Activated CD4-positive, CD25-positive, alpha-beta regulatory T cell treated with anti-CD3 and anti-CD28 coated beads, Interleukin-2, amount 50 U/mL, for 16 hours (primary cell): ENCODE measurements at places on chromosomes 5 and 9.

DNA sequence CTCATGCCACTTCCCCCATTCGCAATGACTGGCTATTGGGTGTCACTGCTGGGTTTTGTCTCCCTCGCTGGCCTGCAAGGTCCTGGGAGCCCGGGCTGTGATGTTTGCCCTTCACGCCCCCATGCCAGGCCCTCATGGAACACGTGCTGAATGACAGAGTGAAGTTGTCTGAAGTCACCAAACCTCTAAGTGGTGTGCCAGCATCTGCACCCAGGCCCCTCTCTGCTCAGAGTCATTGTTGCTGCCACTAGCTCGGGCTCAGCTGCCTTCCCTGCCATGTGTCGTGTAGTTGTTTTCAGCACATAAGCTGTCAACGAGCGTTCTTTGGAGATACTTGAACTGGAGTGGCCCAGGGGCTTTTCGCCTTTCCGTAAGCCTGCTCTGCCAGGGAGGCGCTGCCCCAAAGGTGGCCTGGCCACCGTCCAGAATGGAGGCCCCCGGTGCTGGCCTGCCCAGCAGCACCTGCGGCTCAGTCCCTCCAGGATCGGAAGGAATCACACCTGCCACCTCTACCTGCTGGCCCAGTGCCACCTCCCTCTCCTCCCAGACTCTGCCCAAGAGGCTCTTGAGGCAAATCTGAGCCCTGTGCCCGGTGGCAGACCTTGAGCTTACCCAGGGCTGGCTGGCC lies 250.1 kb downstream of the PBX3 start:
- no peak for DNase-seq

GRCh38 chr9:100602342-100602801 lies 24.5 kb downstream of the CAVIN4 start:
- DNase-seq, result no peak

DNA sequence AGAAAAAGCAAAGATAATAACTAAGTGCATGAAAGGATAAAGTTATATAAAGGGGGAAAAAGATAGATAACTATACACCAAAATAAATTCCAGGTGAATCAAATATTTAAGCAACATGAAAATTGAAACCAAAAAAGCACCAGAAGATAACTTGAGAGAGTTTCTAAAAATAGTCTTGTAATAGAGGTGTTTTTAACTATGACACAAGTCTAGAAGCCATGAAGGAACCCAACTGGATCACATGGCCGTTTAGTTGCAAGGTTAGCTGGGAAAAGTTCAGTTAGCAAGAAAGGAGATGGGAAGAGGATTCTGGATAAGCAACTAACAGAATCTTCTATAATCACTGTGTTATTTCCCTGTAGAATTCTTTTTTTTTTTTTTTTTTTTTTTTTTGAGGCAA lies 9.2 kb upstream of the RASA1 start:
- no peak for DNase-seq

DNA sequence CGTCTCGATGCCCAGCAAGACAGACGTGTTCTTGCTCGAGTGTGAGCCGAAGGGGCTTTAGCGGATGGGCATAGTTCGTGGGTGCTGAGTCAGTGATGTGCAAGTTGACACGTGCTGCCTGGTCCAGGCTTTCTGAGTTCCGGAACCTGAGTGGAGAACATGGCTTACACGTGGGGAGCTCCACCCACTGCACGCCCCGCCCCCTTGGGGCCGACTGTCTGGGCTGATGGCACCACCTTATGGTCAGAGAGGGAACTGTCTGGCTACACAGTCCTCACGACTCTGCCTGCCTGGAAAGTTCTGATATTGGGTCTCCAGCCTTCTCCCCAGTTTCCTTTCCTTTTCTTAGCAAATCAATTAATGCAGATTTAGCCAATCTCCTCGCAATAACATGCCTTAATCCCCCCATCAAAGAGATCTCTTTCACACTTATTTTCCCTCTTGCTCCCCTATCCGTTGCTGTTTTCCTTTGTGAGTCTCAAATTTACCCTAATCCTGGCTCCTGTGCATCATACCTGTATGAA lies 3.8 kb upstream of the STC2 start:
- peak; percentile 39 for DNase-seq

DNA sequence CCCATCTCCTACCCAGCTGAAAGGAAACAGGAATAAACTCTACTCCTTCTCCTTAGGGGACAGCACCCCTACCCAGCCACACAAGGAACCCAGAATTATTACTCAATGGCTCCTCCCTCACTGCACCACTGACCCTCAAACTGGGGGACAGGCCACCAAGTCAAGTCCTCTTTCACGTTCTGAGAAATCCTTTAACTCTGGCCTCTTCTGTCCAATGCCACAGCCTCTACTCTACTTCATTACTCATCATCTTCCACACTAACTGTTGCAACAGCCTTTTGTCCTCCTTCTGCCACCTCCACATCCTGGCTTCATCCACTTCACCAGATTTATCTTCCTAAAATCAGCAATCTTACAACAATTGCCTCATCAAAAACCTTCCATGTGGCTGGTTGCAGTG lies 6.8 kb downstream of the TTC39B start:
- no peak for DNase-seq

DNA sequence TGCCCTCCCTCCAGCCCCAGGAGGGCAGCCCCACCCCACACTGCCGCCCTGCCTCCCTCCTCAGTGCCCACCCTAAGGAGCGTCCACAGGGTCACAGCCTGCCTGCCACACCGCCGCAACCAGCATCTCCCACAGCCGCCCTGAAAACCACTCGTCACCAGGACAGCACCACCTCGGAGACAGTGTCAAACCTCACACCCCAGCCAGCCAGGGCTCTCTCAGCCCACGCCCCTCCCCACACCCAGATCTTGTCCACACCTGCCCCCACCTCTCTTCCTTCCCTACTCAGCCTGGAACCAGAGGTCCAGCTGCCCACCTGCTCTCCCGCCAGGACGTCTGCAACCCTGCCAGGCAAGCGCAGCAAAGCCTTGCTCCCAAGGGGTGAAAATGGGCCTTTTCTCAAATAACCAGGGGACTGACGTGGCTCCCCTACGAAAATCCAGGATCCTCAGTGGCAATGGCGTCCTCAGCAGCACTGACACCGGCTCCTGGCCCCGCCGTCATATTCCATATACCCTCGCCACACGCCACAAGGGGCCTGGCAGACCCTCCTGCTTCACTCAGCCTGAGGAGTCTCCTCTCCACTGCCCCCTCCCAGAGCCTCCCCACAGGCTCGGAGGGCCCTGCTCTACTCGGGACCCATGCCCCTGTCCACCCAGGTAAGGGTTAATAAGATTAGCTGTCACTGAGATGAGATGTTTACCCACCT lies 71.0 kb upstream of the ADAMTS2 start:
- DNase-seq, result no peak

DNA sequence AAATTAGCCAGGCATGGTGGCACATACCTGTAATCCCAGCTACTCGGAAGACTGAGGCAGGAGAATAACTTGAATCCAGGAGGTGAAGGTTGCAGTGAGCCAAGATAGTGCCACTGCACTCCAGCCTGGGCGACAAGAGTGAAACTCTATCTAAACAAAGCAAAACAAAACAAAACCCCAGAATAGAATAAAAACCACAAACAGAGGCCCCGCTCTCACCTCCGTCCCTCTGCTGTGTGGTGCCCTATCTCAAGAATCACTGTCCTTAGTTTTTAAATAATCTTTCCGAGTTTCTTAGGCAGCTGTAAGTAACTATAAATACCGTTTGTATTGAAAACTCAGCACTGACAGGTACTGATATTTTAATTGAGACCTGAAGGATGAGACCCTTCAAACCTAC lies 42.7 kb upstream of the IER5L start:
- no peak for DNase-seq

- no peak for DNase-seq
Observed at GRCh38 chr5:172541773-172542136, 87.4 kb upstream of the SH3PXD2B start.

DNA sequence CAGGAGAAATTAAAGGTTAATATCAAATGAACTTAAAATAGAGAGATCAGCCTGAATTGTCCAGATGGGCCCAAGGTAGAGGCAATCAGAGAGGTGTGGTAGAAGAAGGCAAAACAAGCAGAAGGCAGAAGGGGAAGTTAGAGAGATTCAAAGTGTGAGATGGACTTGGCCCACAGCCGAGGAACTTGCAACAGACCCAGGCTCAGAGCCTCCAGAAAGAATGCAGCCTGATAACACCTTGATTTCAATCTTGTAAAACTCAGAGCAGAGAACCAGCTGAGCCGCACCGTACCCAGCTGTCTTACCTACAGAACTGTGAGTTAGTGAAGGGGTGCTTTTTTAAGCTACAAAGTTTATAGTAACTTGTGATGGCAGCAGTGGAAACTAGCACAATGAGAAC lies 190.9 kb downstream of the RFK start:
- no peak for DNase-seq

GRCh38 chr9:90009447-90009846 lies 404.6 kb downstream of the GADD45G start:
- no peak for DNase-seq

DNA sequence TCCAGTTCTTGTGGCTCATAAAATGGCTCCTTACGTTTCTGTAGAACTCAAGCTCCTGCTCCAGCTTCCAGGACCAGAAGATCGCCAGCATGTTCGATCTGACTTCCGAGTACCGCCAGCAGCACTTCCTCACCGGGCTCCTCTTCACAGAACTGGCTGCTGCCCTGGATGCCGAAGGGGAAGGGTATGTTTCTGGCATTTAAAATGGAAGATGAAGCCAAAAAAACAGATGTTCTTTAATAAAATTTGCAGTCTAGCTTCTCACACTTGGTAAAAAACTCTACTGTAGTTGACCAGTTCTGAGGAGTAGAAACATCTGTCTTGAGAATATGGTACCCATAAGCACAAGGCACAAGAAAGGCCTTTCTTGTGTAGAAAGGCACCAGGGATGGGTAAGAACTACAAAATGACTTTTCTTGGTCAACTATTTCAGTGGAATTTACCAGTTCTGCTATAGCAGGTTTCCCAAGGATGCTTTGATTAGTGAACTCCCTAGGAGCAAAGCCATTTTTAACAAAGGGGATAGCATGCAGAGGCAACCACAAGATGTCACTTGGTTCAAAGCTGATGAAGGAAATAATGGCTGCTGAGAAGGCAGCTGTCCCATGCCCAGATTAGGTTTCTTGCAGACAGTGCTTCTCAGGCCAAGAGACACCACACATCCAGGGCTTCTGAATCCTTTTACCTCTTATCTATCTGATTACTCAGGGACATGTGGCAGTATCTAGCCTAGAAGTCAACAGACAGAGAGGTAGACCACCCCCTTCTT lies 192.4 kb downstream of the DOCK8 start:
- no peak for DNase-seq

DNA sequence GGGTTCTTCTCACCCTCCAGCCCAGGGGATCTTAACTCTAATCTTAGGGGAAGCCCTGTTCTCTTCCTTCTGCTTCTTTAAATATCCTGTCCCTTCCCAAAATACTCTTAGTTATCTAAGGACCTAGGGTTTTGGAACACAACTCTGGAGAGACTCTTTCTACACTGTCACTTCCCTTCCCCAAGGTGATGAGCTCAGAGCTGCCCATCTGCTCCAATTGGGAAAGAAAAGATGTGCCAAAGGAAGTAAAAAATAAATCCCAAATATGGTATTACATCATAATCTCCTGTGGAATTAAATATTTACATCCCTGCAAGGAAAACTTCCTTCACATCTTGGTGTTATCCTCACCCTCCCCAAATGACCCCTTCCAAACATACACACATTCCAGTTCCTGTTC lies 291.2 kb downstream of the EPB41L4A start:
- DNase-seq, result no peak

DNA sequence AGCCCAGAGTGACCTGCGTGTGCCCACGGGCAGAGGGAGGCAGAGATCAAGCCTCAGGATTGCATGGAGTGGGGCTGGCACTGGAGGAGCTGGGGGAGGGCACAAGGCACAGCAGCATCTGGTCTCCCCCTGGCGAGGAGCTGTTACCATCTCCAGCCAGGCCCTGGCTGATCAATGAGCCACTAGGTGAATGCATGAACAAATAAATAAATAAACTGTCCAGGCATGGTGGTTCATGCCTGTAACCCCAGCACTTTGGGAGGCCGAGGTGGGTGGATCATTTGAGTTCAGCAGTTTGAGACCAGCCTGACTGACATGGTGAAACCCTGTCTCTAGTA lies 14.3 kb upstream of the PSMB7 start:
- no peak for DNase-seq

GRCh38 chr9:112258106-112258505 lies 75.3 kb downstream of the PTBP3 start:
- no peak for DNase-seq

GRCh38 chr5:143384865-143385657 lies 18.4 kb downstream of the NR3C1 start:
- no peak for DNase-seq

GRCh38 chr5:158055111-158055501 lies 196.2 kb upstream of the CLINT1 start:
- DNase-seq, result no peak

- DNase-seq, result no peak
Observed at GRCh38 chr9:128690684-128691034, 1.6 kb downstream of the SET start.

- DNase-seq, result no peak
Observed at GRCh38 chr9:89078860-89079259, 87.6 kb downstream of the S1PR3 start.

DNA sequence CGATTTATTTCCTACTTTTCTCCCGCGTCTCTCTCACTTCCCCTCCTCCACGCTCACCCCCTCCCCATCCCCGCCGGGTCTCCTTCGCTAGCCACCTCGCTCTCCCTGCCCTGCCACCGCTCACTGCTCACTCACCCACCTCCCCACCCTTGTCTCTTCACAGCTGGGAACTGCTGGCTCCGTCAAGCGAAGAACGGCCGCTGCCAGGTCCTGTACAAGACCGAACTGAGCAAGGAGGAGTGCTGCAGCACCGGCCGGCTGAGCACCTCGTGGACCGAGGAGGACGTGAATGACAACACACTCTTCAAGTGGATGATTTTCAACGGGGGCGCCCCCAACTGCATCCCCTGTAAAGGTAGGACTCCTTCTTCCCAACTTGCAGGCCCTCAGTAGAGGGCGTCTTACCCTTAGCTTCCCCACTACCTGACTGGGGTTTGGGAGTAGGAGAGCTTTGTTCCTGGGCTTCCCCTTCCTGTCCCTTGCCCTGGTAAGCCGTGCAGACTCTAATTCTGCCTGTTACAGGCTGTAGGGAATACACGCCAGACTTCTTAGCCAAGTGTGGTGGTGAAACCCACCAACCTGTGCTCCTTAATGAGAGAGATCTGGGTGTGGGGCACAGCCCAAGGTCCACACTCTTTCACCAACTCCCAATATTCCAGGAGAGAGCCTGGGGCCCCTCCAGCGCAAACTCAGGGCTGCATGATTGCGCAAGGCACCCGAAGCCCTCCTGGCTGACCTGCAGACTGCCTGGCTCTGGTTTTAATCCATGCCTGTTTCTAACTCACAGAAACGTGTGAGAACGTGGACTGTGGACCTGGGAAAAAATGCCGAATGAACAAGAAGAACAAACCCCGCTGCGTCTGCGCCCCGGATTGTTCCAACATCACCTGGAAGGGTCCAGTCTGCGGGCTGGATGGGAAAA lies 2.5 kb downstream of the FST start:
- no peak for DNase-seq
